ENCODE measurements at places on chromosomes 16 and 17.
A peak's percentile ranks its signal among the peaks of the same experiment; 100 is the strongest.

DNA sequence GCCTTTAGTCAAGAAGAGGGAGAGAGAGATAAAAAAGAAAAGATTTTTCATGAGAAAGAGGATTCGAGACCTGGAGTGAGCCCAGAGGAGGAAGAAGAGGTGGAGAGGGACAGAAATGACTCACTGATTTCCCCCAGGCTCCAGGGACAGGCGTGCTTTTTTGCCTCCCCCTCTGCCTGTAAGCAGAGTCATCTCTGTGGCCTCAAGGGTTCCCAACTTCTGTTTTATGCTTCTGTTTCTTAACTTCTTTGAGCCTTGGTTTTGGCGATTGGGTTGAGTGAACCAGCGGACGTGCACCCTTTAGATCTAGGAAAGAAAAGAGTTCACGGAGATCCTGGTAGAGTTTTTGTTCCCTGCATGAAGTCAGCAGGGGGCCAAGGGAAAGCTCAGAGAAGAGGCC, 147.9 kb upstream of the NOL11 start:
- DNase-seq = no peak

GRCh38 chr16:54212893-54213292, 73.7 kb downstream of the IRX3 start:
- no peak for DNase-seq

DNA sequence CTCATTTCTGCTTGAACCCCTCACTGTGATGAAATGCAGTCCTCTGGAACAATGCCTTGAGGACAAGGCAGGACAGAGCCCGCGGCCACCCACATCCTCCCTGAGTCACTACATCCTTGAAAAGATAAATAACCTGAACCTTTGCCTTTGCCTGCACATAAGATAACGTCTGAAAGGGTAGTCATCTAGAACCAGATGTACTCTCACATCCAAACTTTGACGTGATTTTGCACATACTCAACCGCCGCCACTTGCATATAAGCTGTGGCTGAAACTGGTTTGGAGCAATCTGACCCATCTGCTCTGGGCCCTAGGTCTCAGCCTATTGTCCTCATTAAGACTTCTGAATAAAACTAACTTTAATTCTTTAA, 252.1 kb downstream of the PHKB start:
- no peak for DNase-seq

- no peak for DNase-seq
Observed at GRCh38 chr17:19703828-19704613, 12.4 kb downstream of the SLC47A2 start.

- no peak for DNase-seq
Observed at GRCh38 chr16:77721752-77722308, 484 bp upstream of the NUDT7 start.

DNA sequence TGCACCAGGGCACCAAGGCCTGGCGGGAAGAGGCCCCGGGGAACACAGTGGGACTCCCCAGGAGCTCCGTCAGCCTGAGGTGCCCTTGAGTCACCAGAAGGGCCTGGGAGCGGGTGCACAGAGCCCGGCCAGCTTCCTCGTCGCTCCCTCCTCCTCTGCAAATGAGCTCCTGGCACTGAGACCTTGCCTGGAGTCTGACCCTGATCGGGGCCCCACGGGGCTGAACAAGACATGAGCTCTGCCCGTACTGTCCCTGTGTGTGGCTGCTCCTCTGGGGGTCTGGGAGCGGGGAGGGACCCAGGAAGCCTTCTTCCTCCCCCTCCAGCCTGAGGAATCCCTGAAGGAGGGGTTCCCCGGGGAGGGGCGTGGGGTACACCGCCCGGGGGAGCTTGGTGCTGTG, 36.4 kb upstream of the SSTR5 start:
- DNase-seq = no peak

GRCh38 chr17:5468075-5468473, 708 bp downstream of the DHX33 start:
- DNase-seq = peak; percentile 53

- DNase-seq = no peak
Observed at GRCh38 chr17:38538906-38539305, 66.8 kb downstream of the SRCIN1 start.

DNA sequence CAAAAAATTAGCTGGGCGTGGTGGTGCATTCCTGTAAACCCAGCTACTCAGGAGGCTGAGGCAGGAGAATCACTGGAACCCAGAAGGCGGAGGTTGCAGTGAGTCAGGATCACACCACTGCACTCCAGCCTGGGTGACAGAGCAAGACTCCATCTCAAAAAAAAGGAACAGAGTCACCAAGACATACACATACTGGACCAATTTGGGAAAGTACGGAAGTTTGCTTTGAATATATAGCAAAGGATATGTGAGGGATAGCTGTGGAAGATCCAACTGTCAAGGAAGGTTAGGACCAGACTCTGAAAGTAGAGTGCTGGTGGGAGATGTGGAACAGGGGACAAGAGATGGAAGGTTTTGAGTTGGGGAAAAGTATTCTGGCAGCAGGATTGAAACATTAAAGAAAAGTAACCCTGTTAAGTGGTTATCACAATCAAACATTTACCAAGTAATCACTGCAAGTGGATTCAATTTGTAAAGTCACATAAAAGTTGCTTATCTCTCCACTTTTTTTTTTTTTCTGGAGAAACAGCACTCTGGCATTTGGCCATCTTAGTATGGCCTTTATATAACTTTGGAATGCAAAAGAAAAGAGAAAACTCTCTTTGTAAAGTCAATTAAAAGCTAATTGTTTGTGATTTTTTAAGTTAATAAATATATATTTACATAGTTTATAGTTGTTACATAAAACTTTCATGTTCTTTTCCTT, 259.4 kb upstream of the TBX2 start:
- DNase-seq = no peak

DNA sequence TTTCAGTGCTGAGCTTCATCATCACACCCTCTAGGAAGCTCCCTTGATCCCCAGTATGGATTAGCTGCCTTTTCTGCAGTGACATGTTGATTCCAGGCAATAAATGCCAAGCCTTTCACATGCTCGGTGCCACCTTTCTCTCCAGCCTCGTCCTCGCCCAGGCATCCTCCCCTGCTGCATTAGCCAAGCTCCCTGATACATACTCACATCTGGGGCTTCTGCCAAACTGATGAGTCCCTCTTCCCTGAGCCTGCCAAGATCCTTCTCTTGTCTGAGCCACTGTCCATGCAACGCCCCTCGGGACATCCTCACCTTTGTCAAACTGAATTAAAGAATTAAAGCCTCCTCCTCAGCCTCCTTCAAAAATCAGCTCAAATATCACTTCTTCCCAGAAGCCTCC, 538.5 kb upstream of the CDH11 start:
- no peak for DNase-seq

- DNase-seq = no peak
Observed at GRCh38 chr17:42586514-42587230, 9.1 kb upstream of the PSMC3IP start.

DNA sequence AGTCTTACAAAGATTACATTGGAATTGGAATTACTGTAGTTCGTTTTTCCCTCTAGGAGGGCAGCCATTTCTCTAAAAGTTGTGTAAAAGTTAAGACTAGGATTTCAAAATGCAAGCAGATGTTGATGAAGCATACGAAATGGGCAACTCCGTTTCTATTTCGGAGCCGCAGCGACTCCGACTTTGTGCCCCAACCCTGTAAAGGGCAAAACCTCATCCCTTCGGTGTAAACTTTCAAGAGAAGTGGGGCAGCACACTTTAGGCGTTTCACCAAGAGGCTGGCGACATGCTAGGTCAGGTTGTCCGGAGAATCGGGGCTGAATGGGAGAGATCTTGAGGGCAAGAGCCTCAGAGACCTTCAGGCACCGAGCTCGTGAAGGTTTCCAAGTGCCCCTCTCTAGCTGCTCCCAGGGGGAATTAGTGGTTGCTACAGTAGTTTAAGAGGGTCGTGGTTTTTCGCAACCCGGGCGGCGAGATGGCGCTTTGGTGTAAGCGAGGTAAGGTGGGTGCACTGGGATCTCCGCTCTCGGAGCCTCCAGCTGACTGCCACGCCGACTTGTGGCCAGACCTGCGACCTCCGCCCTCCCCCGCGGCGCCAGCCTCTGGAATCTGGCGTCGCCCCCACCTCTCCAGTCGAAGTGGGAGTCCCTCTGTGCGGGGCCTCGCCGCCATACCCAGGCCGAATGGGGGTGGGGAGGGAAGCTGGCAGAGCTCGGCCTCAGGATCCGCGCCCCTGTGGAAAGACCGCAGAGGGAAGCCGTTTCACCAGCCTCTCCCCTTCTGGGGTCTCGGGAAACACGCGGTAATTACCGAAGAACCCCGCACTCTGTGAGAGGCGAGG, 1.0 kb upstream of the HEXIM2 start:
- DNase-seq = peak; percentile 63

DNA sequence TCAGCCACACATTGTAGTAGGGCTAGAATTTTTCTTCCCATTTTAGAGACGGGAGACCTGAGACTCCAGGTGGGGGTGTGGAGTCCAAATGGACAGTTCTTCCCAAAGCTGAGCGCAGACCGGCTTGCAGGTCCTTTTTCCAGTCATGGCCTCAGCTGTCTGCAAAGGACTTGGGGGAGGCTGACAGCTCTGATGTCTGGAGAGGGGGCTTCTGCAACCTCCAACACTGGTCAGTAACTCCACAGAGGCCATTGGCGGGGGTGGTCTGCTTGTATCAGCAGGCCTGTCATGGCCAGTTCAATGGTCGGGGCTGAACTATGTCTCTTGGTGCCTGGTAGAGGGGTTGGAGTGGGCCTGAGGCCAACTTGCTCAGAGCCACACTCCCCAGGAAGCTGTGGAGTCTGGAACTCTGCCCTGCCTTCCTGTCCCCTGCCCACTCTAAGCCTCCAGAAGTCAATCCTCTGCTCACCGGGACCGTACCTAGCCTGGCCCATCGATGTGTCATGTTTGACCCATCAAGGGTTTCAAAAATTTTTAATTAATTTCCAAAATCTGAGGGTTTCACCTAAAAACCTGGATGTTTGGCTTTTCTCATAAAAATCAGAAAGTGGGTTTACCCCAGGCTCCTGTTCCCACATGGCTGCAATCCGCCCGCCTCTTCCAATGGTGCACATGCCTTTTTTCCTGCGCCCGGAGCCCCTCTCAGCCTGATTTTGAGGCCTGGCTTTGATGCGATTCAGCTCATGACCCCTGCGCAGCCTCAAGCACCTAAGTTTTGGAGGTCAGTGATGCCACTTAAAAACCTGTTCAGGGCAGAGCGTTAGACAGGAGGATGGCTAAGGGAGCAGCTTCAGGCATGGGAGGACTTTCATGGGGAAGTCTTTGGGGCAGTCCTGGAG, 39.9 kb downstream of the SNX20 start:
- DNase-seq = no peak

- no peak for DNase-seq
Observed at GRCh38 chr17:46773676-46774075, 44.8 kb downstream of the WNT3 start.

DNA sequence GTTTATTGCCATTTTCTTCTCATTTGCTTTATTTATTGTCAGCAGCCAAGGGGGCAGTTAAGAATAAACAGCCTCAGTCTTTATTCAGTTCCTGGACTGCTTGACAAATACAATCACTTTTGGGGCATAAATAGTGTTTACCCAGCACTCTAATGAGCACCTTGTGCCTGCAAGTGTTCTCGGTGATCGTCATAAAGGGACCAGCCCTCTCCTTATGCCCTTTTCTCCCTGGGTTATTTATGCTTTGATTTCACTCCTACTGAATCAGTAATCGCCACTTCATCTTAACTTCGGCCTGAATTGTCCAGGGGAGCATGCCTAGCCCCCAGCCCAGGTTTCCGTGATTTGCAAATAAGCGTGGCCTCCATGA, 55.7 kb upstream of the CACNG5 start:
- no peak for DNase-seq

DNA sequence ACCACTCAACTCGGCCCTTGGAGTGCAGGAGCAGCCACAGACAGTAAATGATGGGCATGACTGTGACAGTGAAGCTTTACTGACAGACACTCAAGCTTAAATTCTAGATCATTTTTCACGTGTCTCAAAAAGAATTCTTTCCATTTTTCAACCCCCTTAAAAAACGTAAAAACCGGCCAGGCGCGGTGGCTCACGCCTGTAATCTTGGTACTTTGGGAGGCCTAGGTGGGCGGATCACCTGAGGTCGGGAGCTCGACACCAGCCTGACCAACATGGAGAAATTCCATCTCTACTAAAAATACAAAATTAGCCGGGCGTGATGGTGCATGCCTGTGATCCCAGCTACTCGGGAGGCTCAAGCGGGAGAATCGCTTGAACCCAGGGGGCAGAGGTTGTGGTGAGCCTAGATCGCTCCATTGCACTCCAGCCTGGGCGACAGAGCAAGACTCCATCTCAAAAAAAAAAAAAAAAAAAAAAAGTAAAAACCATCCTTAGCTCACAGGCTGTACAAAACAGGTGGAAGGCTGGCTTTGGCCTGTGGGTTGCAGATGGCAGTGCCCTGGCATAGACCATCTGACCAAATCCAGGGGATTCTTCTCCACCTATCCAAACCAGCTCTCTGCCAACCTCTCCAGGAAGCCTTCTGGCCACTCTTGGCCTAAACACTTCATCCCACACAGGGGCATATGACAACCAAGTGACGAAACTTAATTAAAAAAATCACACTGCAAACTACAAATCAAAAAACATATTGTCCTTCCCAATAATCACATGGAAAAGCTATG, 18.3 kb downstream of the TBC1D16 start:
- no peak for DNase-seq

DNA sequence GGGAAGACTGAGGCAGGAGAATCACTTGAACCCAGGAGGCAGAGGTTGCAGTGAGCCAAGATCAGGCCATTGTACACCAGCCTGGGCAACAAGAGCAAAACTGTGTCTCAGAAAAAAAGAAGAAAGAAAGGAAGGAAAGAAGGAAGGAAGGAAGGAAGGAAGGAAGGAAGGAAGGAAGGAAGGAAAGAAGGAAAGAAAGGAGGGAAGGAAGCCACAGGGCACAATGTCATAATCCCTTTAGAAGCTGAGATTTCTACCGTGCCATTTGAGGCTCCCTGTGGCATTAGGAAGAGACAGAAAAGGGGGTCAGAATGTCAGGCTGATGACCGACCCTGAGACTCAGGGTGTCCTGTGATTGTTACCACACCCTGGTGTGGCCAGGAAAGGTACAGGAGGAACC, 6.6 kb downstream of the GNGT2 start:
- no peak for DNase-seq

- DNase-seq = no peak
Observed at GRCh38 chr16:4534151-4534790, 4.3 kb downstream of the CDIP1 start.

DNA sequence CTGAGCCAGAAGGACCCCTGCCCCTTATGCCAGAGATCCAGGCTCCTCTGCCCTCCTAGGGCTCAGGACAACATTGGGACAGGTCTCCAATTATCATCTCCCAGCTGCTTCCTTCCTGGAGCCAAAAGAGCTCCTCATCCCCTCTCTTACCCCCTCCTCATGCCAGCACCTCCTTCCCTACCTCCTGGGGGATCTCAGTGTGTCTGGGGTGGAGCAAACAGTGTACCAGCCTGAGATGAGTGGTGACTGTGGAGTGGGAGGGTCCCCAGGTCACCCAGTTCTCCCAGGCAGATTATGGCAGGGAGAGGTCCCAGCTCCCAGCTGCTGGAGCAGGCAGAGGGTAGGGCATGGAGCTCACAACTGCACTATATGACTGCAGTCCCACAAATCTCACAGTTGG, 23.7 kb downstream of the SRCIN1 start:
- DNase-seq = no peak
